ENCODE measurements at places on chromosomes 7 and 10.

DNA sequence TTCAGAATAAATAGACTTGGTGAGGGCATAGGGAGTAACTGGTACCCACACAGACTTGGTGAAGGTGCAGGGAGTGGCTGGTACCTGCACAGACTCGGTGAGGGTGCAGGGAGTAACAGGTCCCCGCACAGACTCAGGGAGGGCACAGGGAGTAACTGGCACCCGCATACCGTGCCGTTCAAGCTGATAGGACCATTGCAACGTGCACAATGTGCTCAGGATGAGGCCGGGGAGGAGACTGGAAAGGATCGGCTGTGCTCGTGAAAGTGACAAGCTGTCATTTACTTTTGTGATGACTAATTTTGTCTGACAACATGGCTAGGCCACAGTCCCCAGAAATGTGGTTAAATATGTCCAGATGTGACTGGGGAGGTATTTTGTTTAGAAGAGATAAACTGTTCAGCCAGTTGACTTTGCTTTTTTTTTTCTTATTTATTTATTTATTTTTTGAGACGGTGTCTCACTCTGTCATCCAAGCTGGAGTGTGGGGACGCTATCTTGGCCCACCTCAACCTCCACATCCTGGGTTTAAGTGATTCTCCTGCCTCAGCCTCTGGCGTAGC is 76.2 kb upstream of the NMT2 start:
- DNase-seq: no peak

DNA sequence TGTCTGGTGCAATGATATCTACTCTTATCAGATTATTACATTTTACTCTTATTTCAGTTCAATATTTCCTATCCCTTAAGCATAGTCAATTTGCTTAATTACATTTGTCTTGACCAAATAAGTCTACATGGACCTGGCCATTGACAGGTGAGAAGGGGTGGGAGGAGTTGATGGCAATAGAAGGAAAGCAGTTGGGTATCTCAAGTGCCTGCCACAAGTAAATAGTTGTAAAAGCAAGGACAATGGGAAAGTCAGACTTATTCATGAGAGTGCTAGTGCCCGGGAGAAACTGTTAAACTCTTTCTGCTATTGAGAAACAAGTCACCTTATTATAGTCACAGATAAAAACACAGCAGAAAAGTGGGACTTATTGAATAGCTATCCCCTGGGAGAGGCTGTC is 32.4 kb upstream of the HGF start:
- no peak for DNase-seq

GRCh38 chr10:96618653-96619052 is 31.8 kb upstream of the TM9SF3 start:
- DNase-seq: no peak

DNA sequence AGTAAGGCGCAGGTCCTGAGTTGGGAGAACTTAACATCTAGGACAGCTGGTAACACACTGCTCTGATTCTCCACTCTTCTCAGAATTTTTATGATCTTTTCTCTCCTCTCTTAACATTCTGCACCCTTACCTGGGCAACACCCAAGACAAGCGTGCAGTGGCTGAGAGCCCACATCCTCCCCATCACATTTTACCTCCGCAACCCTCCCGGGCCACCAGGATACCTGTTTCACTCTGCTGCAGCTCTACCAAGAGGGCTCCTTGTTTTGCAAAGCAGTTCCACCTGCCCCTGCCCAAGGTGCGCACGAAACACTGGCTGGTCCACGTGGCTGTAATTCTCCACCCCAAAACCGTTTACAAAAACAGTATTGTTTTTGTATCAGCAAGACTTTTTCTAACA is 81.5 kb downstream of the ITIH5 start:
- DNase-seq: no peak

- peak; percentile 56 for DNase-seq
These were observed 174.8 kb downstream of the KIAA1217 start for GRCh38 chr10:24383681-24384106.

GRCh38 chr7:30661926-30662325 is 20.3 kb downstream of the CRHR2 start:
- DNase-seq: no peak

- no peak for DNase-seq
These were observed 24.3 kb upstream of the GPR146 start for GRCh38 chr7:1019789-1020610.

- DNase-seq: no peak
These were observed 195.9 kb upstream of the ADARB2 start for GRCh38 chr10:1933215-1933614.

DNA sequence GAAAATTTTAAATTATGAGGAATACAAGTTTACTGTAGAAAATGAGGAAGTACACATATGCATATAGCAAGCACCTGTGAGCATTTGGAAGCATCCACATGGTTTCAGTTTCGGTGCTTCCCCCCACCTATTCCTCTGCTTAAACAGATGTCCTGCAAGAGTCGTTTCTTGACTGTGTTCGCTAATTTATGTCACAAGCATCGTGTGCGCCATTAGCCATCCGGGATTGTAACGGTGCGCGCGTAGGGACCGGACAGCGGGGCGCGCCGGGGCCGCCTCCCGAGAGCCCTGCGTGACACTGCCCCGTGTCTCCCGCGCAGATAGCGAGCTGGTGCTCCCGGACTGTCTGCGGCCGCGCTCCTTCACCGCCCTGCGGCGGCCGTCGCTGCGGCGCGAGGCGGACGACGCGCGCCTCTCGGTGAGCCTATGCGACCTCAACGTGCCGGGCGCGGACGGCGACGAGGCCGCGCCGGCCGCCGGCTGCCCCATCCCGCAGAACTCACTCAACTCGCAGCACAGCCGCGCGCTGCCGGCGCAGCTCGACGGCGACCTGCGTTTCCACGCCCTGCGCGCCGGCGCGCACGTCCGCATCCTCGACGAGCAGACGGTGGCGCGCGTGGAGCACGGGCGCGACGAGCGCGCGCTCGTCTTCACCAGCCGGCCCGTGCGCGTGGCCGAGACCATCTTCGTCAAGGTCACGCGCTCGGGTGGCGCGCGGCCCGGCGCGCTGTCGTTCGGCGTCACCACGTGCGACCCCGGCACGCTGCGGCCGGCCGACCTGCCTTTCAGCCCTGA is 90.9 kb downstream of the NEURL1 start:
- no peak for DNase-seq

DNA sequence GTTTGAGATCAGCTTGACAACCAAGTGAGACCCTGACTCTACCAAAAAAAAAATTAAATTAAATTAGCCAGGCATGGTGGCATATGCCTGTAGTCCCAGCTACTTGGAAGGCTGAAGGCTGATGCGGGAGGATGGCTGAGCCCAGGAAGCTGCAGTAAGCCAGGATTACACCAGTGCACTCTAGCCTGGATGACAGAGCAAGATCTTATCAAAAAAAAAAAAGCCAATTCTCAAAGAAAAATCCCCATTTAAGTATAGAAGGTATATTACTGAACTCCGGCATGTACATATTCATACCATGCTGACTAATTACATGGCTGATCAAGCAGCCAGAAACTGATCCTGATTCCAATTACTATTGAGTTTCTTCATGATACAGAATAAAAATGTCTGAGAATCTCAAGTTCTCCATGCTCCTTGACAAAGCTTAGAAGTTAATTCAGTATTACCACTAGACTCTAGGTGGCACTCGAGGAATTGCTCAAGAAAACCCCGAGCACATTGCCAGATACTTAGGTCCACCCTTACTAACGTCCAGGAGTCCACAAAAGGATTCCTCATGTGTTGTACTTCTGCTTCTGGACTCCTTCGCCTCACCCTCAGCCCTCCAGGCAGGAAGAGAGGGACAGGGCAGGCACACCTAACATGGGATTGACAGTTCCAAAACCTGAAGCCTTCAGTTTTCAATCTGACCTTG is 148.9 kb downstream of the PARD3 start:
- DNase-seq: no peak

- peak; percentile 53 for DNase-seq
These were observed 35.1 kb upstream of the PCGF5 start for GRCh38 chr10:91185239-91185875.

DNA sequence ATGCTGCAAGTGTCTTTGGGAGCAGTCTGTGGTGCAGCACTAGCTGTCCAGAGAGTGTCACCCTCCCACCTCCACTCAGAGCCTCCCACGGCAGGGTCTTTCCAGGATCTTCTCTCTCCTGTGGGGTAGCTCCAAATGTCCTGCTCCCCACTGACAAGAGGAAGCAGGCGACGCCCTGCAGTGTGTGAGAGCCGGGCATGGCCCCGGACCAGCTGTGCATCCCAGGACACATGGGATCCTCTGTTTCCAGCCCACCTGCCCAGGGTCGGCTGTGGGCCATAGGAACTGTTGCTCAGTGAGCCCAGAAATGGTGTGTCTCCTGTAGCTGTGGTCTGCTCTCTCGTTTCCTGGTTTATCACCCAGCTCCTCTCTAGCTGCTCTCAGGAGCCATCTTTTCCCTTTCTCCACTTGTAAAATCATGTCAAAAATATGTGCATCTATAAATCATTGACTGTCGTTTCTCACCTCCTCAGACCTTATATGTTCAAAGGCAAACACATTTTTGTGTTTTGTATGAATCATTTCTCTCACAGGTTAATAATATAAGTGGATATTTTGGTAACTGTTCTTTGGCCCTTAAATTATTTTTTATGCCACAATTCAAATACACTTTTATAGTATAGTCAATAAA is 74.9 kb downstream of the VWC2 start:
- no peak for DNase-seq

DNA sequence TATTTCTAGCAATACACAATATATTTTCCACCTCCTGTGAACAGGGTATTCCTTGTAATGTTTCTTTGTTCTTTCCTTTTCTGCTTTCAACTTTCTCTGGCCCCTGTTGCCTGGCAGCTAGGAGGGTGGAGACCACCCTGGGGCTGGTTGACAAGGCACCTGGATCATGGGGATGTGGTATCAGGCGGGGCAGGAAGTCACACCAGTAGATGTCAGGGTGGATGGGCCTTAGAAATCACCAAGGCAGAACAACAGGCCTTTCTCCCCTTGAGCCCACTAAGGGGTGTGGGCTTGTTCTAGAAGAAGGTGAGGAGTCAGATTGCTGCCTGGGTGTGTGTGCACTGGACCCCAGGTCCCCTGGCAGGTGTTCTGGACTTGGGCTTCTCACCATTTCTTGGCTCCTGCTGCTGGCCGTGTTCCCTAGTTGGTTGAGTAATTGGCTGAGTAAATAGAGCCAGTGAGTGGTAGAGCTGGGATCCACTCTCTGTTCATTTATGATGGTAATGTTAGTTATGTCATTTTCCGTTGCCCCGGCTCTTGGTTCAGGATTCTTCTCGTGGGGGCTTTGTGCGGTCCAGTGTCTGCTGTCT is 24.9 kb downstream of the ZNF783 start:
- no peak for DNase-seq

GRCh38 chr7:151117565-151117964 is 31.3 kb downstream of the AGAP3 start:
- no peak for DNase-seq

GRCh38 chr7:157089100-157089610 is 49.6 kb upstream of the UBE3C start:
- DNase-seq: no peak

DNA sequence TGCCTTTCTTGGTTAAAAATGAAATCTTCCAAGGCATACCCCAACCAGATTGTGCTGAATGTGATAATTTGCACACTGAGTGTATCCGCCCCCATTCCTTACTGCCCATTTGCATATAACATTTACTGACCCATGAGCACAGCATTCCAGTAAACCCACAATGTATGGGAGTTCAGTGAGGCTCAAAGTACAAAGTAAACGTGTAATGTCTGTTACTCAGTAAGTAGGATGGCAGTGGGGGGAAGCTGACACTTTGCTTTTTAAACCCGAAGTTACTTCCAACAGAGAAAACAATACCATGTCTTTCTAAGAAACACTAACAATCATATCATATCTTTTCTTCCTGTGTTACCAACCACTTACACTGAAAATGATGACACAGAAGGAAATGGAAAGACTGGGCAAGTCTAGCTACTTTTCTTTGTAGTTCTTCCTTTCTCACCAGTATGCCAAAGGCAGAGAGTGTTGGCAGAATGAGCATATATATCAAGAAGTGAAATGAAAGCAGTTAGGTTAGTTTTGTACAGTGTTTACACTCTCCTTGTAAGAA is 27.1 kb upstream of the SOSTDC1 start:
- no peak for DNase-seq

- no peak for DNase-seq
These were observed 2.9 kb downstream of the ERLIN1 start for GRCh38 chr10:100182908-100183307.

DNA sequence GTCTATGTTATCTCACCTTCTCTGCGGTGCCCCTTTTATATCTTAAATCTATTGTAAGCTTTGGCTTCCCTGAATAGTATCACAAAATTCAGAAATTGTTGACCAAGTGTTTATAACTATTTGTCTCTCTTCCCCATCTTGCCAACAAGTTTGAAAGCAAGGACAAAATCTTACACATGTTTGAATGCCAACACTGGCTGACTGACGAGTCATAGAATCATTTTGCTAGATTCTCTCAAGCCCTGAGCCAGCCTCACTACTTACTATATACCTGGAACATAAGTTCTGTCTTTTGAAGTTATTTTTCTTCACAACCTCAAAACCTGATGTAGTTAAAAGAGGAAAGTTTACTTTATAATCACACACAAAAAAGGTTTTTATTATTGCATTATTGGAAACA is 700.7 kb downstream of the PHTF2 start:
- DNase-seq: peak; percentile 5

- DNase-seq: no peak
These were observed 39.8 kb upstream of the PCBD1 start for GRCh38 chr10:70928140-70928539.

GRCh38 chr10:11796474-11796873 is 26.7 kb upstream of the PROSER2 start:
- DNase-seq: no peak

DNA sequence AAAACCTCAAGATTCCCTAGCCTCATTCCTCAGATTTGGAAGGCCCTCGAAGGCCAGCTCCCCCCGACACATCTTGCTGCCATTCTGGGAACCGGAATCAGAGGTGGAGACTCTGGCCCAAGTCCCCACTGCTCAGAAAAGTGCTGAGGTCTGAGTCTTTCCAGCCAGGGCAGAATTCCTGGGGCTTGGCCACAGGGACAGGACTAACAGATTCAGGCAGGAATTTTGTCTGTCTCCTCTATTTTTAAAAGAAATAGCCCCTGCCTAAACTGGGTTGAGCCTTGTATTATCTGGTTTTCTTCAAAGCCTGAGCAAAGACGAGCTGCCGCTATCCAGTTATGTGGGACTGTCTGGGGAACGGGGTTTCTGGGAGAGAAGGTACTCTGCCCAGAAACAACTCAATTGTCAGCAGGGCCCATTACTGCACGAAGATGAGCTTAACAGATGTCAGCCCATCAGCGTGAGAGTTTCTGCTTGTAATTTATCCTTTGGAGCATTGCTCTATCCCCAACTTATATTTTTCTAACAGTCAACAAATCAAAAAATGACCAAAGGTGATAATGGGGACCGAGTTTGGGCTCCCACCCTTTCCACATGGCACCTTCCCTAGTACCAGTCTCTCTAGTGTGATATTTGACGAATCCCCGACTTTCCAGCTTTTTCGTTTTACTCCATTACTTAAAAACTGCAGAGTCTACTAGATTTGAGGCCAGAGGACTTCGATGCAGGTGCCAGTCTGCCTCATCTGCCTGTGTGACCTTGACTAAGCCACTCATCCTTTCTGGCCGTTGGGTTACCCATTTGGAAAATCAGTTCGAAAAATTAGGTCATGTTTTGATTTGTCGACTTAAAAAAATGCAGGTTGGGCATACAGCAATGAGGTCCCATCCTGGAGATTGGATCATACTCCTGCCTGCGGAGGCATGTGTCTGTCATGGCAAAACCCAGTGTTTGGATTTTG is 110.9 kb downstream of the WDR11 start:
- no peak for DNase-seq

GRCh38 chr10:58137813-58138212 is 129.9 kb downstream of the IPMK start:
- DNase-seq: no peak

Measured in HS-27A (cell line).